ENCODE measurements at places on chromosomes 3 and 15.

DNA sequence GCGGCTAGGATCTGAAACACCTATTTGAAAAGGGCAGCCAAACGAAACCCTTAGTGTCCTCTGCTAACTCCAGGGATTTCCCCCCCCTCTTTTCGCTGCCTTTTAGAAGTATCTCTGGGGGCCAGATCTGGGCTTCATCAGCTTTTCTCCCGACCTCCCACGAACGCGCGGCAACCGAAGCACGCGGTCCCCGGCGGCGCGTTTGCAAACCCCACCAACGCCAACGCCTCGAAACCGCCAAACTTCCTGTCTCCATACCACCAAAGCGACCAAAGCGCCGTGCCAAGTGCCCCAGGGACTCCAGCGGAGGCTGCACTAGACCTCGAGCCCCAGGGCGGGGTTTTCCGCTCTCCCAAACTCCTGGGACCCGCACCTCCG, 155.8 kb upstream of the FRMD4B start:
- DNase-seq = no peak

GRCh38 chr15:63465104-63465503, 39.3 kb upstream of the USP3 start:
- no peak for DNase-seq

- DNase-seq = no peak
These were observed 39.4 kb upstream of the CCR4 start for GRCh38 chr3:32912046-32912445.

DNA sequence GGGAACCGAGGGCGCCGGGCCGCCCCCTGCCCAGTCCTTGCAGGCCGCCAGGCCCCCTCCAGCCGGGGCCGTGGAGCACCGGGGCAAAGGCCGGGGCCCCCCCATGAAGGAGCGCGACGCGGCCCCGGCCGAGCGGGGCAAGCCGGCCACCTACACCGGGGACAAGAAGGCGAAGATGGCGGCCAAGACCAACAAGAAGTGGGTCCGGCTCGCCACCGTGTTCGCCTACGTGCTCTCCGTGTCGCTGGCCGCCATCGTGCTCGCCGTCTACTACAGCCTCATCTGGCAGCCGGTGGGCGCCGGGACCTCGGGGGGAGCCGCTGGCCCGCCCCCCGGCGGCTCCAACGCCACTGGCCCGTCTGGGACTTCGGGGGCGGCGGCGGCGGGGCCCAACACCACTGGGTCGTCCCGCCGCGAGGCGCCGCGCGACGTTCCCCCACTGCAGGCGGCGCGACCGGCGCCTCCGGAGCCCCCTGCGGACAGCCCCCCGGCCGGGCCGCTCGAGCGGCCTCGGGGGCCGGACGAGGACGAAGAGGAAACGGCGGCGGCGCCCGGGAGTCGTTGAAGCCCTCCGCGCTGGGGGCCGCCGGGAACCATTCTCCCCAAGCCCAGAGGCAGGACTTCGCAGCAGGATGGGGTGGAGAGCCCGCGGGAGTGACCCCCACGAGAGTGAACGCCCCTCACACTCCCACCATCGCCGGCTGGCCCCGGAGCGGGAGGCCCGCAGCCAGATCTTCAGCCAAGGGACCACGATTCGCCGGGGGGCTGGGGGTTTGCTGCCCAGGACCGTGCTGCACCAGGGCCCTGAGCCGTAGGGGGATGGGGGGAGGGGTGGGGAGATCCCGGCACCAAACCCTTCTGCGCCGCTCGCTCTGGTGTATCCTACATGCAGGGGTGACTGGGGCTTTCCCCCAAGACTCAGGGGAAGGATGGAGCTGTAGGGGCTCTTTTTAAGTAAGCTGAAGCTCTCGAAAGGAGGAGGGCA, 753 bp downstream of the INAFM2 start:
- DNase-seq = no peak

DNA sequence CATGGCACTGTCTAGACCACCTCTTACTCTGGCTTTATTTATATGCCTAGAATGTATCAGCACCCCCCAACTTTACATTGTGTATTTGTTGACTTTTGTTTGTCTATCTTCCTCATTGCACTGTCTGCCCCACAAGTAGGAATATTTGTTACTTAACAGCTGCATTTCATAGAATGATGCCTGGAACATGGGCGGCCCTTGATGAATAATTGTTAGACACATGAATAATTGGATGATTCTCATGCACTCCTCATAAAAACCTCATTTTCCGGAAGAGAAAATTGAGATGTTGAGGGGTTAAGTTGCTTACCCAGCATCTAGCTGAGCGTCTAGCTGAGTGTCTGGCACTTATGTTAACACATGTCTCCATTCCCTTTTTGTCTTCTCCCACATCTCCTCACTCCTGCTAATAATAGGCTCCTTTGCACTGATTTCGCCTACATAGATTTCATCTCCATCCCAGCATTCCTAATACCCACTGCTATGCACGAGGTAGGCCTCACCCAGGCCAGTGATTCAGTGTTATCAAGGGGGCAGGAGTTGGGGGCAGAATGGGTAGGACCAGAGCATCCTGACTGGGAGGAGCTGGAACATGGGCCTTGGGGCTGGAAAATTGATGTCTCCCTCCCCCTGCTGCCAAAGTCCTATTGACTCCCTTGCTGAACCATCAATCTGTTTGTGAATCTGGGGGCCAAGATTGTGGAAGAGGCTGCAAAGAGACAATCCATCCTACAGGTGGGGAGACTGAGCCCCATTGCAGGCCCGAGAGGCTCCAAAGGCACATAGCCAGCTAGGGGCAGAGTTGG, 7.8 kb upstream of the WNT7A start:
- DNase-seq = no peak

GRCh38 chr3:81217101-81217500, 544.3 kb downstream of the GBE1 start:
- DNase-seq = no peak

DNA sequence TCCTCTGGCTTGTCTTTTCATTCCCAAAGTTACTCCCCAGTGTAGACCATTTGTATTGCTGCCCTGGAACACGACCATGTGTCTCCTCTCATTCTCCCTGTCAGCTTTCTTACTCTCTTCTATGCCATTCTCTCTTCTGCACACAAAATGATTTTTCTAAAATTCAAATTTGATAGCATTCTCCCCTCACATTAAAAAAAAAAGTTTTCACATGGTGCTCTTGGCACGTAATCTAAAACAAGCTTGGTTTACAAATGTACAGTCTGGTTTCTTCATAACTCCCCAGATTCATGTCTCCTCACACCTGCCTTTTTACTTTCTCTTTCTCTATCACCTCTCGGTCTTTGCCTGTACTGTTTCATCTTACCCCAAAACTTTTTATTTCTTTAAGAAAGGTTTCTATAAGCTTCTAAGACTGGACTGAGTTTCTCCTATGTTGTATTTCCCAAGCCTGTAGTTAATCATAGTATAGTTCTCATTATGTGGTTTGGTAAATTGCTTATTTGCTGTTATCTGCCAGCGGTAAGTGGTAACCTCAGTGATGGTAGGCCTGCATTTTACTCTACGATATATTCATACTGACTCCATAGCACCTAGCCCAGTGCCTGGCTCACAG, 31.2 kb downstream of the BCHE start:
- no peak for DNase-seq

GRCh38 chr15:36426691-36427090, 152.7 kb upstream of the CDIN1 start:
- DNase-seq = no peak

DNA sequence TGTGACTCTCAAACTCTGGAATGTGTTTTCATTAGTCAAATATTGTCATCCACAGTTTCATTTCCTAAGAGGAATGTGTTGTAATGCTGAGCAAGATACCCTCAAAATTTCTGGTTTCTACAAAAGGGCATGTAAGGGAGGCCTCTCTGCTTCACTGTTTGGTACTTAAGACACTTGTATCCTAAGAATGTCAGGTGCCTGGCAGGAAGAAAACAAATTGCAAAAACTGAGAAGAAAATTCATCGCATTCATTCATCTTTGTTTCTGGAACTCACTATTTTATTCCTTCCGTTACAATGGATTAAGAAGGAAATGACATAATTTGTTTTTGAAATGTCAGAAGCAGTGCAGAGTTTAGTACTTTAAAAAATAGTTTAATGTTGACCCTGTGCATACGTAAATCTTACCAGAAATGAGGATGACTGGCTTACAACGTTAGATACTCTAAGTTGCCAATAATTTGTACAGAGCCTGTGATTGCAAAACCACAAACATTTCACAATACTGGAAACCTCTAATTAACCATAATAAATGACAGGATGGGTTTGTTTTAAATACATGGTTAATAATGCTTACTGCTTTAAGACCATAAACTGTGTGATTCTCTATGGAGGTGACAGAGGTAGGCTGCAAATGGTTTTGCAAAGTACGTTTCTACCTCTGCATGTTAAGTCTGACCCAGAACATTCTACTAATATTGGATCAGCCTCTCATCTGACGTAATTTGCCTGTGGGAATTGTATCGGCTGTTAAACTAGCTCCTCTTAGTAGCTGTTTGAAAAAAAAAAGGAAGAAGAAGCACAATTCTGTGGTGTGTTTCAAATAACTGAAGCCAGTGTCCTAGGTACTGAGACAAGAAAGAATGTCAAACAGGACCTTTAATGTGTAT, 477.8 kb downstream of the RBMS3 start:
- no peak for DNase-seq

GRCh38 chr15:70050441-70050840, 47.3 kb downstream of the TLE3 start:
- no peak for DNase-seq

DNA sequence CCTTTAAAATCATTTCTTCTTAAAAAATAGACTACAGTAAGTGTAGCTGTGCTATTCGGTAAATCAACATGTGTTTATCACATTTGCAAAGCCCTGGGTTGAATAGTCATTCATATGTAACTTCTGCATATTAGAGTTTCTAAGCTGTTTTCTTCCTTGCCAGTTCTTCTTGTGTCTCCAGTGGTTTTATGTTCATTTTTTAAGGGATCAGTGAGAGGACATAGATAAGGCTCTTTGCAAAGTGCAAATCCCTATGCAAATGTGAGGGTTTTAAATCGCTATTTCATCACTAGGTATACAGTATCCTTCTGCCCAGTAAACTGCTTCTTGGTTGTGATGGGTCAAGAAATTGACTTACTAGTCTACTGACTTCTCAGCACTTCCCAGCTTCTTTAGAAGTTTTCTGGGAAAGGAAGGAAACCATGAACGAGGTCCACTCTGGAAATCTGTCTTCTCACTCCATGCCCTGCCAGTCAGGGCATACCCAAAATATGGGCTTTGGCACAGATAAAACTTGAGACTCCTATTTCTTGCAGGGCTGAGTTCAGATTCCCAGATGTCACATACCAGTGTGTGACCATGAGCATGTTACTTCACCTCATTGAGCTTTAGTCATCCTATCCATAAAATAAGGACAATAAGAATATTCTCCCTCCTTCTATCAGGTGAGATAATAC, 38.8 kb upstream of the ADAMTS9 start:
- no peak for DNase-seq

- no peak for DNase-seq
These were observed 194.5 kb downstream of the LRTM1 start for GRCh38 chr3:54733106-54734006.

DNA sequence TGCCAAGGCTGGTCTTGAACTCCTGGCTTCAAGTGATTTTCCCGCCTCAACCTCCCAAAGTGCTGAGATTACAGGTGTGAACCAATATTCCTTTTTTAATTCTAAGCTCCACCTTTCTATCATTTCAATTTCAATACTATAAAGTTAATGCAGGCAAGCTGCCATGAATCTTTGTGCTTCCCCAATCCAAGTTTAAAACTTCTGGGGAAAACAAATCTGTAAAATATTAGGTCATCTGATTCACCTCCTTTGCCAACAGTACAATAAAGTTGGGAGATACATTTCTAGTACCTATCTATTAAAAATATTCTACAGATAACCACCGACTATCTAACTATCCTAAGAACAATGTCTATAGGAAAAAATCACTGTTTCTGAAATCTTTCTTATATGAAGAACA, 102.1 kb downstream of the ATP8B4 start:
- DNase-seq = no peak

GRCh38 chr3:56975567-56975966, 84.9 kb upstream of the SPATA12 start:
- DNase-seq = no peak

- no peak for DNase-seq
These were observed 21.4 kb downstream of the IL20RB start for GRCh38 chr3:136979204-136979603.

GRCh38 chr3:79809106-79809505, 41.3 kb upstream of the ROBO1 start:
- no peak for DNase-seq

- DNase-seq = no peak
These were observed 25.8 kb upstream of the RSL24D1 start for GRCh38 chr15:55222588-55222987.

GRCh38 chr3:196901768-196902167, 34.0 kb downstream of the SENP5 start:
- DNase-seq = no peak
